Stimulated activated CD4-positive, alpha-beta T cell treated with anti-CD3 and anti-CD28 coated beads, Interleukin-15, amount 100 ng/mL, for 1 hour (primary cell): ENCODE measurements at places on chromosomes 6 and 20.
A peak's percentile ranks its signal among the peaks of the same experiment; 100 is the strongest.

DNA sequence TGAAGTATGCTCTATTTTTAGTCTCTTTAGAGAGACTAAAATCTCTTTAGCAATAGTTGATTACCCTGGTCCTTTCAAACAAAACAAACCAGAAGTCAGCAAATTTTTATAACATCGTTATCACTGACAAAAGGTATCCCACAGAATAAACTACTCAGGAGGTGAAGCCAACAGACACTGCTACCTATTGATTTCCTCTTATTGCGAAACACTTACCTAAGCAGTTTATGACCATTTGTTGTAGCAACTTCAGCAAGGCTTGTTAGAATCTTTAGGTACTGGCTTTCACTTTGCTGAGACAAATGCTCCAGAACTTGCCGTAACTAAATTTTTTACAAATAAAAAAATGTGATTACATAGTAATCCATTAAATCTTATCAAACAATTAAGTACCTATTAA lies 64.4 kb downstream of the HACE1 start:
- no peak for DNase-seq

DNA sequence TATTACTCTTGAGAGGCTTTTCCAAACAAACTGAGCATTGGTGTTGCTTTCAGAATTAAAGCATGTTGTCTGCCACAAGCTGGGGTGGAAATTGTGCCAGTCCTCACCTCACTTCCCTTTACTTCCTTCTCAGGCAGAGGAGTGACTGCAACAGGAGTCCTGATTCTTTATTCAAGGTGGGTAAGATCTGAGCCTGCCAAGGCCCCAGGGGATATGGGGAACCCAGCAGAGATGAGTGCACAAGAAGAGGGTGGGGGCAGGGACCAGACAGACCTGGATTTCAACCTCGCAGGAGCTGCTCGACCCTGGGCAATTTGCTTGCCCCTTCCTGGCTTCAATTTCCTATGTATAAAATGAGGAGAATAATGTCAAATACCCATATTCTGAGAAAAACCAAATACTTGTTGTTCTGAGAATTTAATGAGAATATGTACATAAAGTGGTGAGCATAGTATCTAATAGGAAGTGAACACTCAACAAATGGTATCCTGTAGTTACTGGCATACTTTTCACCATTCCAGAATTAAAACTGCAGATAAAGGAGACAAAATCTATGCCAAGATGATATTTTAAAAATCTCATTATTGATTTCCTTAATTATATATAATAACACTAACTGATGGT lies 17.8 kb downstream of the MAN1A1 start:
- DNase-seq = no peak

DNA sequence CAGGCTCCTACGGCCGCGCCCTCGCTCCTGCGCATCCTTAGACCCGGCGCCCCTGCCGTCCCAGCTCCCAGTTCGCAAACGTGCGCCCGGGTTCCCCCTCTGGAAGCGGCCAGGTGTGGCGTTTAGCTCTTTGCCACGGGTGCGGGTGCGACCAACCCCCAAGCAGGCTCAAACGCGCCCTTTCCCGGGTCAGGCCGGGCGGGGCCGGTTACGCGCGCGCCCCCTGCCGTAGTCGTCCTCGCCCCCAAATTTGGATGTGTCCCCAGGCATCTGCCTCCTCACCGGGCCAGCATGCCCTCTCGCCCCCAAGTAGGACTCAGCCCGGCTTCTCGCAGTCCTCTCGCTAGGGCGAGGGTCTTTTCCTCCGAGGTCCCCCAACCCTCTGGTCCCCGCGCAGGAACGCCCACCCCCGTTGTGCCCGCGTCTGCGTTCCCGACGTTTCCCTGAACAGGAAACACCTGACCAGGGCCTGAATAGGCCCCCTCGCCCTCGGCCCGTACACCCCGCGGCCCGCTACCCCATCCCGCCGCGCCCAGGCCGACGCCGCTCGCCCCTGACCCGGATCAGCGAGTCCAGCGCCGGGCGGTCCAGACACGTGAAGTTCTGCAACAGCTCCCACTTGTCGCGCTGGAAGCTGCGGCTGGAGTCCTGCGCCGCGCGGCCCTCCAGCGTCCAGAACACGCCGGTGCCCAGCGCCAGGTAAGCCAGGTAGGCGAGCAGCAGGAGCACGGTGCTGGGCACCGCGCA lies 520 bp downstream of the KCNK17 start:
- DNase-seq = no peak

GRCh38 chr6:51976374-51976773 lies 111.0 kb downstream of the PKHD1 start:
- DNase-seq = no peak

GRCh38 chr6:87951751-87952150 lies 95.9 kb upstream of the SPACA1 start:
- no peak for DNase-seq

DNA sequence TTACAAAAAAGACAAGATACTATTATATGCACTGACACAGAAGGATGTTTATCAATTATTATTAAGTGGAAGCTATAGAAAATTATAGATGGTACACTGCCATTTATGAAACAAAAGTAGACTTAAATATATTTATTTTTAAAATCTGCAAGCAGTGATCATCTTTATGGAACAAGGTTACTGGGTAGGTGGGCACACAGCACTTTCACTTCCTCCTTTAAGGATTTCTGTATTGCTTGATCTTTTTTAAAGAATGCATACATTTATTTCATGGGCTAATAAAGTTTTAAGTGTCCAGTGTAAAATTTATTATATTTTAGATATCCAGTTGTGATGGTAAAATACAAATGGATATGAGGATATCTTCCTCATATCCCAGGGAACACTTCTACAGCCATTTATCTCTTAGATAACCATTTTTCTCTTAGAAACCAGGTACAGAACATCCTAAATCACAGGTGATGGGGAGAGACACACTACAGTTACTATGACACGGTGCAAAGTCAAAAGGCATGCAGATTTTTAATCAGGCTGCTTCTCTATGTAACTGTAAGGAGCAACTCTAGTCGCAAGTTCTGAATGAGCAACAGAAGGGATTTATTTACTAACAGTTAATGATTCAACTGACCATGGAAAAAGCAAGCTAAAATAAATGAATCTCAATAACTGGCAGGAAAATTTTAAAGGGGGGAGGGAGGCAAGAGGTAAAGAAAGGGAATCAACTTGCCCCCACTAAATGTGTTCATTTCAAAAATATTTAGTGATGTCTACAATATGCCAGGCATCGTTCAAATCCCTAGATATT lies 2.2 kb downstream of the FBXL4 start:
- DNase-seq = no peak

- no peak for DNase-seq
Observed at GRCh38 chr6:100166956-100167355, 172.9 kb upstream of the MCHR2 start.

GRCh38 chr6:978937-979685 lies 286.2 kb upstream of the EXOC2 start:
- no peak for DNase-seq

DNA sequence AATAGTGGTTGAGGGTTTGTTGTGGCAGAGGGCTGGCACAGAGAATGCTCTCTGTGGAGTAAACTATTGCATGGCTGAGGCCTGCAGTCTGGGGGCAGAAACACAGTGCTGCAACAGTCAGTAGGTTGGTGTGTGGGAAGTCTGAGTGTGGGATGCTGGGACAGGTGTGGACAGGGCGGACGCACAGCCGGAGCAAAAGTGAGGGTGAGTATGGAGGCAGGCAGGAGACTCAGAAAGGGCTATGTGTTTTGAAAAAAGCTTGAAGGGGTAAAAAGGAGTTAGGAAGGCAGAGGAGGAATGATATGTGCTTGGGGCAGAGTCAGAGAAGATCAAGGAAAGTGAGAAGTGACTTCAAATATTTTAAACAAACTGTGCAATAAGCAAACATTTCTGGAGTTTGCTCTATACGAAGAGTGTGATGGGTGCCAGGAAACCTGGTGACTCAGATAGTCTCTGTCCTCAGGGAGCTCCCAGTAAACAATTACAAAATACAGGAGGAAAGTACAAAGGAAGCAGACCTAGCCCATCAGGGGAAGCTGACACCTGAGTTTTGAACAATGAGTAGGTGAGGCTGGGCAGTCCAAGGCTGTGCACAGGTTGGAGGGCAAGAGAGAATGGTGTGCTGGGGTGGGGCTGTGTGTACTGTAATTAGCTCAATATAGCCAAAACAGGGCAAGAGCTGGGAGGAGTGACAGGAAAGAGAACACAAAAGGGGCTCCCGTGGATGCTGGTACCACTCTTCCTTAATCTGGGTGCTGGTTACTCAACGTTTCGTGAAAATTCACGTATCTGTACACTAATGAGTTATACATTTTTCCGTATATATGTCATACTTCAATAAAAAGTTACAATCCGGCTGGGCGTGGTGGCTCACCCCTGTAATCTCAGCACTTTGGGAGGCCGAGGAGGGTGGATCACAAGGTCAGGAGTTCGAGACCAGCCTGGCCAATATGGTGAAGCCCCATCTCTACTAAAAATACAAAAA lies 55.2 kb downstream of the PIGU start:
- no peak for DNase-seq

- DNase-seq = no peak
Observed at GRCh38 chr6:110689275-110689935, 125.9 kb downstream of the CDK19 start.

GRCh38 chr20:62587757-62588402 lies 54.4 kb upstream of the SLCO4A1 start:
- no peak for DNase-seq

DNA sequence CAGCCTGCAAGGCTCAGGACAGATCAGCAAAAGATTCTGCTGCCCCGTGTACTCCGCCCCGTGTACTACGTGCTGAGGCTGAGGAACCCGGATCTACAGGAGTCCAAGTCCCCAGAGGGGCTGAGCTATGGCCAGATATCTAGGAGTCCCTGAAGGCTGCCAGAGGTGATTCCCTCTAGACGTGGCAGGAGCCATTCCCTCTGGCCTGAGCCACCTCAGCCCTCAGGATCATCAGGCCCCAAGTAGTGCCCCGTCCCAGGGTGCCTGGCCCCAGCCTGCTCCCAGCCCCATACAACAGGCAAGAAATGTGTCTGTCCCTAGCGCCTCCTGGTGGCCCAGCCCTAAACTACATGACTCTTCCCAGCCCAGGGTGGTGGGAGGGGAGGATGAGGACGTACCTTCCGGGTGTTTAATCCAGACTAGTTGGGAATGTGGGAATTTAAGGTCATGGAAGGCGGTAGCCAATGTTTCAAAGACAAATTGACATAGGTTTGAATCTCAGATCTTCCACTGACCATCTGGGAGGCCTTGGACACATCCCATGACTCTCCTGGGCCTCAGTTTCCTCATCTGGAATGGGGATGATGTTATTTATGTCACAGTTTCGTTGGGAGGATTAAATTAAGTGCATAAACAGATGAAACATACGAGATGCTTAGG lies 49.4 kb upstream of the PTPN1 start:
- DNase-seq = peak; percentile 62

DNA sequence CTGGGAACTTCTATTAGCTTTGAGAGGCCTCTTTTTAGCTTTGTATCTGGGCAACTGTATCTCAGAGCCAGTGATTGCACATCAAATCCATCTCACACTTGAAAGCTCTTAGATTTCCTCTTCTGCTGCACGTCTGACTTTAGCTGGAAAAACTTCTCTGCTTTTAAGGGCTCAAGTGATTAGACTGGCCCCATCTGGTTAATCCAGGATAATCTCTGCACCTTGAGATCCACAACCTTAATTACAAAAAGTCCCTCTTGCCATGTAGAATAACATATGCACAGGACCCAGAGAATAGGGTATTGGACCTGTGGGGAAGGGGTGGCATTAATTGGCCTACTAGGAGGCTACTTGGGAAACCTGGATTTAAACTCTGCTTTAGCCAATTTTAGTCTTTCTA lies 24.2 kb downstream of the KLHL31 start:
- no peak for DNase-seq

- no peak for DNase-seq
Observed at GRCh38 chr6:53910834-53911233, 116.0 kb downstream of the LRRC1 start.

DNA sequence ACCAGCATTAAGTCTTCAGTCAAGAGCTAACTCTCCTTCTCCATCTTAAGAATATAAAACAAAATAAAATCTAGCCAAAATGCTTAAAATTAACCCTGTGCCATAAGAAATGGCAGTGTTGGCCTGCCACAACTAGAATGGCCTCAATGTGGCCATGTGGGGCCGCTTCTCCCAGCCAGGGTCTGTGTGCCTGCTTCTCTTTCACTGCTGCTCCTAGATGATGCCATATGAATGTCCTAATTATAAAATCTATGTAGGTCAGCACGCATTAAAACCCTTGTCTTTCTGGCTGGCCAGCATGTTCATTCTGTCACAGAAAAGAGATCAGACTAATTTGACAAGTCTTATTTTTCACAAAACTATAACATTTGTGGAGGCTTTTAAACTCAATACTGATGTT lies 102.6 kb downstream of the C6orf118 start:
- DNase-seq = no peak

GRCh38 chr6:34068462-34069044 lies 77.3 kb downstream of the GRM4 start:
- DNase-seq = no peak

GRCh38 chr20:48759631-48760245 lies 68.1 kb downstream of the PREX1 start:
- DNase-seq = no peak

- no peak for DNase-seq
Observed at GRCh38 chr6:116352515-116353471, 18.0 kb upstream of the DSE start.

DNA sequence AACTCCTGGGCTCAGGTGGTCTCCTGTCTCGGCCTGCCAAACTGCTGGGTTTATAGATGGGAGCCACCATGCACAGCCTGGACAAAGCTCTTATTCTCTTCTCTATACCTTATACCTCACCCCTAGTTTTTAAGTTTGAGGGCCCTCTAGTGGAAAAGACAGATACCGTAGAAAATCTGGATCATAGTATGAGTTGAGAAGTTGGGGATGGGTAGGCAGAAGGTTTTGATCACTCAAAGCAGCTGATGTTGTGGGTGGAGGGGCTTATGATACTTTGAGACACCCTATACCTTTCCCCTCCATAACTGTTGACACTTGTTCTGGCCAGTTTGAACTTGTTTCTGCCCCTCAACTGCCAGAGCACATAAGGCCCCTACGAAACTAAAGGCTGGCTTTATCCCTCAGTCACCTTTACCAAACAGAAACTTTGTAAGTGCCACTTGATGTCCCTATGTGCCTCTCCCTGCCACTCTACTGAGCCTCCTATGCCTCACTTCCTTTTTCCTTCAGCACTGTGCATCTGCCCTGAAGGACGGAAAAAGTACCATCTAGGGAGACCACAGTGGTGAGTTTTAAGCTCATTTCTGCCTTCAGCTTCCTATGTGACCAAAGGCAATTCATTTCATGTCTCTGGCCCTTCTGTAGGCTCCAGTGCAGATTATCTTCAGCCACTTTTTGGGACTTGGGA lies 28.6 kb downstream of the RALY start:
- DNase-seq = no peak
